Vagina (tissue), 2 donors: ENCODE measurements at places on chromosomes 2 and 18.
A peak's percentile ranks its signal among the peaks of the same experiment; 100 is the strongest.

DNA sequence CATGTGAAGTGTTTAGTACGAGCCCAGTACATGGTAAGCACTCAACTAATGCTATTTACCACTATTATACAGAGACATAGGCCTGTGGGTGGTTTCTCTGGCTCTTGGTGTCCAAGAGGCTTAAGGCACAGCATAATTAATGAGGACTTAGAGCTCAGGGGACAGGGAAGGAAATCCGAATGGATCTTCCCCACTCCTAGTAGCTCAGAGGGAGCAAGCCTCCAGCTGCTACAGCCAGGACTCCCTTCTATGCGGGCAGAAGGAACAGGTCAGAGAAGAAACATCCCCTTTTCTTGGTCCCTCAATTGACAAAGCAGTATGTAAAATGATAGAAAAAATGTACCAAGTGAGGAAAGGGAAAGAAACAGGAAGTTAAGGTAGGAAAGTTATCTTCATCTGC is 261.3 kb upstream of the STON1 start:
- H3K4me3 ChIP-seq: no peak overlapping the region
- H3K4me1 ChIP-seq: no peaks in the 10 kb centered on the region
- DNase-seq: no peak
- H3K27ac ChIP-seq: no peak overlapping the region
- H3K27me3 ChIP-seq: no peaks in the 10 kb centered on the region

GRCh38 chr2:196635156-196635555 is 4.4 kb upstream of the CCDC150 start:
- no peak overlapping the region for H3K27ac ChIP-seq
- peaks cover 5% of the 10 kb centered on the region for H3K4me1 ChIP-seq
- H3K4me3 ChIP-seq: no peak overlapping the region
- H3K27me3 ChIP-seq: no peaks in the 10 kb centered on the region

GRCh38 chr2:200509235-200509611 is 645 bp downstream of the KCTD18 start:
- H3K27me3 ChIP-seq: no peaks in the 10 kb centered on the region
- DNase-seq: no peak
- H3K4me1 ChIP-seq: peaks cover 11% of the 10 kb centered on the region
- no peaks in the 10 kb centered on the region for H3K36me3 ChIP-seq

DNA sequence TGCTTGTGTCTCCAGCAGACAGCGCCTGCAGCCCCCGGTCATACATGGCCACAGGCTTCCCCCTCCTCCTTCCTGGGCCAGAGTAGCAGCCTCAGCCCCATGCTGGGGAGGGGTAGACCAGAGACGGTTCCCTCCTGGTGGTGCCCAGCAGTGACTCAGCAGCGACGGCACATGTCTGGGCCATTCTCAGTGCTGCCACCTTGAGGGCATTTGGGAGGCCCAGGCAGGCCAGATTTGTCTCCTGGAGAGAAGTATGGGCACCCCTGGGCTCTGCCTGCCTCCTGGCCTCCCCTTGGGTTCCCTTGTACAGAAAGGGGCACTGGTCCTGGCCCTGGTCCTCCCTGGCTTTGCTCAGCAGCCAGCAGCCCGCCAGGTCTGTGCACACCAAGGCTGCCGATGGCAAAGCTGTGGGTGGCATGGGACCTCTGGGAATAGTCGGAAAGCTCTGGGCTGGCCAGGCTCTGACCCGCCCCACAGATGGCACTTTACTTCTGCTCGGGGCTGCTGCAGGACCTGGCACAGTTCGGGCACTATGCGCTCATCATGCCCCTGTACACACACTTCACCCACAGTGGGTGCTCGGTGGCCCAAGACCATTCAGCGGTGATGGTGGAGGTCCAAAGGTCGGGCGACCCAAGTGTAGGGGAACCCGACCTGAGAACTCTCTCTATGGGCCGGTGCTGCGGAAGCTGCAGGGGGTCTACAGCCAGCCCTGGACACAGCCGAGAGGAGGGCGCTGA is 11.4 kb upstream of the ALPI start:
- H3K36me3 ChIP-seq: no peaks in the 10 kb centered on the region
- no peak overlapping the region for H3K4me3 ChIP-seq
- no peaks in the 10 kb centered on the region for H3K4me1 ChIP-seq
- DNase-seq: no peak
- H3K27me3 ChIP-seq: no peaks in the 10 kb centered on the region

GRCh38 chr2:171529914-171530313 is 7.6 kb downstream of the CYBRD1 start:
- no peak overlapping the region for H3K4me3 ChIP-seq
- H3K27ac ChIP-seq: peak overlapping the region; percentile 59
- no peaks in the 10 kb centered on the region for H3K27me3 ChIP-seq
- DNase-seq: no peak
- no peaks in the 10 kb centered on the region for H3K36me3 ChIP-seq
- H3K4me1 ChIP-seq: peaks cover 80% of the 10 kb centered on the region

DNA sequence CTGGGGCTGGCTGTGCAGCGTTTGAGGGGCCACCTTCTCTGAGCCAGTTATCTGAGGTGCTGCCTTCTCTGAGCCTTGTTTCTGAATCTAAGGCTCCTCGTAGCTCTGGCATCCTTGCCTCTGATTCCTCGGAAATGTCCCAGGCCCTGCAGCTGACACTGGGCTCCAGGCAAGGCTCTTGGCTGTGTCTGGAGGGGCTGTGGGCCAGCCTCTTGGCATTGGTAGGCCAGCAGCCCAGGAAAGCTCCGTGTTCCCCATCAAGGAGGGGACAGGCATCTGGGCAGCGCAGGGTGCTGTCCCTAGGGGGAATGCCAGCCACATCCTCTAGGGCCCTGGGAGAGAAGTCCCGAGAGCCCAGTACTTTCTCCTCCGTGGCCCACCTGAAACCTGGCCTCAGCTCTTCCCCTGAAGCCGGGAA is 40.7 kb upstream of the TAF1B start:
- H3K4me3 ChIP-seq: no peak overlapping the region
- no peaks in the 10 kb centered on the region for H3K36me3 ChIP-seq

GRCh38 chr2:188986839-188987238 is 12.7 kb downstream of the COL3A1 start:
- peak overlapping the region; percentile 91 for H3K27ac ChIP-seq
- no peaks in the 10 kb centered on the region for H3K27me3 ChIP-seq
- peaks cover 4% of the 10 kb centered on the region for H3K36me3 ChIP-seq
- no peak for DNase-seq
- H3K4me1 ChIP-seq: peaks cover 27% of the 10 kb centered on the region
- no peak overlapping the region for H3K4me3 ChIP-seq

- no peaks in the 10 kb centered on the region for H3K4me1 ChIP-seq
- H3K4me3 ChIP-seq: no peak overlapping the region
- no peak overlapping the region for H3K27ac ChIP-seq
- no peaks in the 10 kb centered on the region for H3K27me3 ChIP-seq
- no peak for DNase-seq
- no peaks in the 10 kb centered on the region for H3K36me3 ChIP-seq
These were observed 3.8 kb upstream of the TOGARAM2 start for GRCh38 chr2:28977176-28977875.

- H3K36me3 ChIP-seq: no peaks in the 10 kb centered on the region
- H3K27ac ChIP-seq: no peak overlapping the region
- no peaks in the 10 kb centered on the region for H3K4me1 ChIP-seq
- DNase-seq: no peak
These were observed 187.8 kb upstream of the FAM98A start for GRCh38 chr2:33786881-33787280.

DNA sequence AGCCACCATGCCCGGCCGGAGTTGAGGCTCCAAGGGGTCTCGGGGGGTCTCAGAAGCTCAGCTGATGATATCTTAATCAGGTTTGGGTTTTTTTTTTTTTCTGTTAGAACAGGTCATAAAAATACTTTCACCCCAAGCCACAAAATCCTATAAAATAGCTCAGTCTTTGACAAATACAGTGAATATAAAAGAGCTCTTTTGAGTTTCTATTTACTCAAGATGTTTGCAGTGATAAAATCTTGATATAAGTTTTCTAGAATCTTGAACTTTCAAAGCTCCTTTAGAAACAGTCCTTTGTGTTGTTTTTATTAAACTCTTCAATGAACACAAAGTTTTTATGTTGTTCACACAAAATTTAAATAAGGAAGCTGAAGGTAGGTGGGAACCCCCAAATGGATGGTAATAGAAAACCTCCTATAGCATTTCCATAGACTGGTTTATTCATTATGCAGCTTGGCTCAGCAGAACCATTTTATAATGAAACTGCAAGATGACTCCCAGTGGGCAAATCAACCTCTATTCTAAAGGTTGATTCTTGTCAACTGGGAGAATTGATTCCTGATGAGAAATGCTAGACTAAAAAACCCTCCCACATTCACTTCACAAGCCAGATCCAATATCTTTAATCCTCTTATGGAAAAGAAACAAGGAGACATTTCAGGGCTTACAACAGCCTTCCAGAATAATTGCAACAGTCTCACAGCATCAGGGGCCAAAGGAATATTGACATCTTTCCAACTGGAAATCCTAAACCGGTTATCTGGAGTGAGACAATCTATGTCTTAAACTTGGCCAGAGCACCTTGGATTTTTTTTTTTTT is 13.6 kb upstream of the NARS1 start:
- no peak overlapping the region for H3K27ac ChIP-seq
- H3K27me3 ChIP-seq: no peaks in the 10 kb centered on the region
- DNase-seq: no peak
- no peaks in the 10 kb centered on the region for H3K36me3 ChIP-seq
- H3K4me1 ChIP-seq: peaks cover 14% of the 10 kb centered on the region
- no peak overlapping the region for H3K4me3 ChIP-seq
